A549 treated with ZK216348 at 1 μM for 4 hours (cell line): ENCODE measurements at places on chromosomes 6 and 20. TPM values are rescaled to one million over a fixed set of nuclear protein-coding genes. Genes with fewer than 3 reads are reported as not detected.

HTR1E gene
- total RNA-seq: not detected in 5 replicates

GSTA2 gene
- 0.21 to 0.24 TPM in 2 of 5 replicates, not detected in the others for total RNA-seq

OXT gene
- total RNA-seq: not detected in 5 replicates

WFDC9 gene
- total RNA-seq: not detected in 5 replicates

SOBP gene
- total RNA-seq: 0.85 to 1.6 TPM (median 1.1 TPM) in 5 replicates

RIPOR3 gene
- total RNA-seq: 0.06 to 0.08 TPM in 2 of 5 replicates, not detected in the others

ZNF831 gene
- not detected in 5 replicates for total RNA-seq

OR12D3 gene
- total RNA-seq: not detected in 5 replicates

APOM gene
- 2.2 to 3.7 TPM (median 3.5 TPM) in 5 replicates for total RNA-seq

BTN1A1 gene
- not detected in 5 replicates for total RNA-seq

RBBP8NL gene
- total RNA-seq: 0.28 to 0.56 TPM (median 0.34 TPM) in 5 replicates

SYNJ2 gene
- total RNA-seq: 44.4 to 56.8 TPM (median 51.6 TPM) in 5 replicates

LY6G6D gene
- not detected in 5 replicates for total RNA-seq

GLP1R gene
- total RNA-seq: not detected in 5 replicates

ZC2HC1B gene
- not detected in 5 replicates for total RNA-seq

OR2H1 gene
- total RNA-seq: not detected in 5 replicates

TFAP2D gene
- not detected in 5 replicates for total RNA-seq

EPB41L1 gene
- 49.9 to 76.5 TPM (median 64.0 TPM) in 5 replicates for total RNA-seq

SSTR4 gene
- 0.17 to 0.35 TPM (median 0.25 TPM) in 4 of 5 replicates, not detected in the other for total RNA-seq

MTG2 gene
- total RNA-seq: 26.3 to 39.2 TPM (median 36.7 TPM) in 5 replicates

SLC35D3 gene
- total RNA-seq: 0.10 to 0.11 TPM in 2 of 5 replicates, not detected in the others

KCNK16 gene
- not detected in 5 replicates for total RNA-seq
